ENCODE measurements at places on chromosomes 1 and 21.

DNA sequence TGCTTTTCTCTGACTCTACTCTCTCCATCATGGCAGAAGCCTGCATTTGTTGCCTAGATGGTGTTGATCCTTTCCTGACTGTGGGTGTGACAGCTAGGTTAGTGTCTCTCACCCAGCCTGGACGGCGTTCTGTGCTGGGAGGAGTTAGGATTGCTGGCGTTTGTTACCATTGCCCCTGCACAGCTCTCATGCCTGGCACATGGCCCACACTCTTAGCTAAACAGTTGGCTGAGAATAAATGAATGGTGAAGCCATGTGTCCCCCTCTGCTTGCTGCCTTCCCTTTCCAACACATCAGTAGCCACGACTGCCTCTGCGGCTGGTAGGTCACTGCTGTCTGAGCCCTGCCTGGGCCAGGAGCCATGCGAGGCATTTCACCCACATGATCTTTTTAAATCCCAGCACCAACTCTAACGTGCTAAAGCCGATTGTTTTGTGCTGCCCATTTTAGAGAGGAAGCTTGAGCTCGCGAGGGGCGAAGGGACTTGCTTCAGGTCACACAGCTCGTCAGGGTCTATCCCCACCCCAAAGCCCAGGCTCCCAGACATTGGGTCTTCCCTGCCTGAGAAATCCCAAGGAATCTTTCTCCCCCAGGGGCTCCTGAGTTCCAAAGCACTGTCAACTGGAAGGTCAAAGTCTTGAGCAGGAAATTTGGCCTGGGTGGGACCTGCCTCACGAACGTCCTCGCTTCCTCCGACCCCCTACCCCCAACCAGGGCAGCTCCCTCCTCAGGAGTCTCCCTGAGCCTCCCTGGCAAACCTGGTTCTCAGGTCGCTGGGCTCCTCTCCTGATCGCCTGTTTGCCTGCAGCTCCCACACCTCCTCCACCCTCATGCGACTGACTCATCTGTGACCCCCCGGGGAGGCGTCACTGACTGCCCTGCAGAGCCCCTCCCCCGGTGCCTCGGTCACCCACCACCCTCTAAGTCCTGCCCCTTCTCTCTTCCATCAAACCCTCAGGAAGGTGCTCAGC, 271.7 kb upstream of the C1orf174 start:
- no peak for DNase-seq

- no peak for DNase-seq
These were observed 18.6 kb upstream of the RGS8 start for GRCh38 chr1:182702826-182703524.

- DNase-seq: peak; percentile 51
These were observed 440.9 kb upstream of the ZRANB2 start for GRCh38 chr1:71521655-71522264.

- DNase-seq: no peak
These were observed 380.1 kb upstream of the SPAG17 start for GRCh38 chr1:118564961-118565703.

DNA sequence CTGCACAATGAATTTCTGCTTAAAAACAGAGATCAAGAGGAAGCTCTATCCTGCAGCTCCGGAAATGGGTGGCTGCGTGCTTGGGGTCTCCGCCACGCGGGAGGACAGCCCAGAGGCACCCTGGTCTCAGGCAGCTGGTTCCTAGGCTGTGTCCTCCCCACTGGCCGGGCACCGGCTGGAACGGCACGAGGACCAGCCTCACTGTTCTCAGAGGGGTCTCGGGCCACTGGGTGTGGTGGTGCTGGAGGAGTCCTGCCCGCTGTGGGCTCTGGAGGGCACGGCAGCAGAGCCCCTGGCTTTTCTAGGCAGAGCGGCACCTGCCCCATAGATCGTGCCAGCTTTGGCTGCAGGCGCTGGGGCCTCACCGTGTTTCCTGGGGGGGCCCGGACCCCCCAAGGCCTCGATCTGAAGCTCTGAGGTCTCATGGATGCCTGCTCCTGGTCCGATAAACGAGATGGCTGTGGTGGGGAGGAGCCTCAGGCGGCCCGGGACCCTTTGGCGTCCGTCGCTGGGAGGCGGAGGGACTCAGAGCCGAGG, 8.2 kb upstream of the RNF223 start:
- DNase-seq: no peak

GRCh38 chr1:71269818-71270217, 189.0 kb upstream of the ZRANB2 start:
- no peak for DNase-seq

- no peak for DNase-seq
These were observed 15.9 kb downstream of the LYPD8 start for GRCh38 chr1:248739572-248740205.

DNA sequence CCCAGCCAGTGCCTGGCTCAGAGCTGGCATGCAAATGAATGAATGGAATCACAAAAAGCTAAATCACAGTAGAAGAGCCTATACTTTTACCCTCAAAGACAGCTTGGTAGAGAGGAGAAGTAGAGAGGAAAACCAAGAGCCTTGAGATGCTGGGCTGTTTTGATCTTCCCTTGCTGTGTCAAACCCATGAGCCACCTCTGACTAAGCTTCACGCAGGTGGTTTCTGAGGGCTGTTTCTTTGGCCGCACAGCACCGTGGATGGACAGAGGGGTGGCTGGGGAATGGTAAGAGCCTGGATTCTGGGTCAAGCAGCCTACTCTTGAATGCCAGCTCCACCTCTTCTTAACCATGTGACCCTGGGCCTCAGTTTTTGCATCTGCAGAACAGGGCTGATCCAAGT, 18.6 kb downstream of the ABCG1 start:
- DNase-seq: peak; percentile 67

- no peak for DNase-seq
These were observed 21.6 kb upstream of the RCOR3 start for GRCh38 chr1:211237579-211237978.

DNA sequence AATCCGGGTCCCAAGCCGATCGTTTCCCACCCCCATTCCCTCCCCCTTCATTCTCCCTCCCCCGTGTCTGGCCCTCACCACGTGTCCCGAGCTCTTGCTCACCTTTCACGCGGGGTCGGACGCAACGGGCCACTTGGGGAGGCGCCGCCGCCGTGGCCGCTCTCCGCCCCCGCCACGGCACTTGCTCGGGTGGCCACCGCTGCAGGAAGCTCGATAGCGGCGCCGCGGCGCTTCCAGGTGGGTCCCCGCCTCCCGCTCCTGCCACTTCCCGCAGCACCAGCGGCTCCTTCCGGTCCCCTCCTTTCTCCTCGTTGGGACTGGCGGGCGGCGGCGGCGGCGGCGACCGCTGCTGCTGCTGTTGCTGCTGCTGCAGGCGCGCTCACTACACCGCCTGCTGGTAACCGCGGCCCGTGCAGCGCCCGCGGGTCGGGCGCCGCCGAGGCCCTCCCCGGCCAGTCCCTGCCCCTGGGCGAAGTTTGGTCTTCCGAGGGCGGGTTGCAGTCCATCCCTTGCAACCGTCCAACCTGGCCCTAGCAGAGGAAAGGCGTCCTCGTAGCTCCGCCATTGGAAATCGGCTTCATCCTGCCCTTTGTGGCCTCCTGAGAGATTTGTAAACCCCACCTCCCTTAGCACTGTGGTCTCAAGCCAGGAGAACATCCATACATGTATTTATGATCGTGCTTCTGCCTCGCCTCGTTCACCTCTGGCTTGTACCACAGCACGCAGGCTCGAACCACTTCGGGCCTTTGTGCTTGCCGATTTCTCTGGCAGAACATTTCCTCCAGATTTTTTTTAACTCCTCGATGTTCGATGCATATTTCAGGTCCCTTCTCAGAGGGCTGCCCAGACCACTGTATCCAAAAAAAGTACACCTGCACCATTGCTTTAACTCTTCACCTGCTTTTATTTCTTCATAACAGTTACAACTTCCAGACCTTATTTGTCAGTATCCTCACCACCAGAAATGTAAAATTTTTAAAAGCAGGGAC, 996 bp upstream of the ZZZ3 start:
- peak; percentile 94 for DNase-seq

DNA sequence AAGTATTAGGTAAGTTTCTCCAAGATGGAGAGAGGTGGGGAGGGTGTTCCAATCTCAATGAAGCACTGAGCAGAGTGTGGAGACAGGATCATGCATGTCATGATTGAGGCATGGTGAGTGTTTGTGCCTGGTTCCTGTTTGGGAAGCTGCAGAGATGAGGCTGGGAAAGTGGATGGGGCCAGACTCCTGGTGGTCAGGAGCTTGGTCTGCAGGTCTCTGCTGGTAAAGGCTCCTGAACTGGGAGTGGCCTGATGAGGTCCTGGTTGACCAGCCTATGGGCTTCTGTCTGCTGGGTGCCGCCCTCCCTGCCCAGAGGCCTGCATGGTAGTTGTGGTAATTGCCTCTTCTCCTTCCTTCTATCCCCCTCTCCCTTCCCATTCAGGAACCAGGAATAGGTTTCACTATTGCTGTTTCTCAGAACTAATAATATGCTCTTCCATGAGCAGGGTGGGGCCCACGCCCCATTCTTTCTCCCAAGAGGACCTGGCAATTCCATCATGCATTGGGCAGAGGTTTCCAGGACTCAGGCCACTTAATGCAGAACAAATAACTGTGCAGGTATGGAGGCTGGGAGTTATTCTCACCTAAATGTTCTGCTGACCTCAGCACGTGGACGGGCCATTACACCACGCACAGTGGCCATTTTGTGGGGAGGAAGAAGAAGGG, 24.5 kb downstream of the PROK1 start:
- no peak for DNase-seq

- DNase-seq: peak; percentile 56
These were observed 89.0 kb downstream of the URB2 start for GRCh38 chr1:229714964-229715603.

GRCh38 chr1:231416901-231417300, 5.2 kb downstream of the EGLN1 start:
- no peak for DNase-seq

GRCh38 chr1:29516063-29516820, 279.9 kb downstream of the PTPRU start:
- DNase-seq: no peak

GRCh38 chr21:33168886-33169285, 60.9 kb upstream of the IFNAR2 start:
- no peak for DNase-seq

DNA sequence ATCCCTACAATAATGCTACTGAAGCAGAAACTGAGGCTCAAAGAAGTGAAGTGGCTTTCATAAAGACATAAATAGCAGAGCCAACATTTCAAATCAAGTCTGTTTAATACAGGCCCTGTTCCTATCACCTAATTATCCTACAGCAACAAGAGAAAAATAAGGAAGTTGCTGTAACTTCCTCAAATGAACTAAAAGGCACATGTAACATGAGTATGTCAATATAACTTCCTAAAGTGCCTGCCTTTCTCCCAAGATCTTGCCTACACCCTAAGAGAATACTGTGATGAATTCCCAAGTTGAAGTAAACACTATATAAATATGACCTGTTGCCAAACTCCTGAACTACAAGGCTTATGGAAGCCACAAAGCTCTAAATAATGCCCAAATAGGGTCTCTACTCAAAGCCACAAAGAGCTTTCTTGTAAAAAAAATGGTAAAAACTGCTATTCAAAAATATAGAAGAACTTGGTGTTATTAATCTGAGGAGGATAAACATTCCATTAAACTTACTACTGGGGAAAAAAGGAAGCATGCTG, 8.6 kb downstream of the BEND5 start:
- DNase-seq: no peak

- no peak for DNase-seq
These were observed 1874.5 kb downstream of the MRPL39 start for GRCh38 chr21:23732776-23733175.

DNA sequence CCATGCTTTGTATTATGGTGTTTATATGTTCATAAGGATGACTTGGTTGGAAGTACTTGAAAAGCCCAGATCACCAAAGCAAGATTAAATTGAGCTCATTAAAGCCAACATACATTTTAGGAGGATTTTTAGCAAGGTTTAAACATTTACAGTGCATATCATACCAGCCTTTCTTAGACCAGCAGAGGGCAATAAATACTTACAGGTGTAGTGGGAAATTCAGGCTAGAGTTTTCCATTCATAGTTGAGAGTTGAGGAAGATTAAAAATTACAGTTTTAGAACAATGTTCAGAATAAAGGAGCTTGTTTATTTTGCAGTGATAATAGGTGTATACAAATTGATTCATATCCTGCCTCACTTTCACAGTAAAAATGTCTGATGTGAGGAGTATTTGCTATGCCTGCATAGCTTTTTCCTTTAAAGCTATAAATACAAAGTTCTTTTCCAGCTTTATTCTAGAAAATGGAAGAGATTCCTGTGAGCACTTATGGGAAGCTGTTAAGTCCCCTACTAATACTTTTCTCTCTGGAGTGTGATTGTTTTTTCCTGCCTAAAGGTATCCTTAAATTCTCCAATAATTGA, 35.3 kb downstream of the DTL start:
- no peak for DNase-seq

- peak; percentile 22 for DNase-seq
These were observed 4.5 kb downstream of the FHL3 start for GRCh38 chr1:38000529-38001455.

- DNase-seq: no peak
These were observed 44.1 kb upstream of the TSPAN2 start for GRCh38 chr1:115133440-115133839.

- no peak for DNase-seq
These were observed 1844.7 kb downstream of the NCAM2 start for GRCh38 chr21:22842875-22843274.

GRCh38 chr1:198088360-198089071, 68.3 kb upstream of the NEK7 start:
- DNase-seq: no peak

DNA sequence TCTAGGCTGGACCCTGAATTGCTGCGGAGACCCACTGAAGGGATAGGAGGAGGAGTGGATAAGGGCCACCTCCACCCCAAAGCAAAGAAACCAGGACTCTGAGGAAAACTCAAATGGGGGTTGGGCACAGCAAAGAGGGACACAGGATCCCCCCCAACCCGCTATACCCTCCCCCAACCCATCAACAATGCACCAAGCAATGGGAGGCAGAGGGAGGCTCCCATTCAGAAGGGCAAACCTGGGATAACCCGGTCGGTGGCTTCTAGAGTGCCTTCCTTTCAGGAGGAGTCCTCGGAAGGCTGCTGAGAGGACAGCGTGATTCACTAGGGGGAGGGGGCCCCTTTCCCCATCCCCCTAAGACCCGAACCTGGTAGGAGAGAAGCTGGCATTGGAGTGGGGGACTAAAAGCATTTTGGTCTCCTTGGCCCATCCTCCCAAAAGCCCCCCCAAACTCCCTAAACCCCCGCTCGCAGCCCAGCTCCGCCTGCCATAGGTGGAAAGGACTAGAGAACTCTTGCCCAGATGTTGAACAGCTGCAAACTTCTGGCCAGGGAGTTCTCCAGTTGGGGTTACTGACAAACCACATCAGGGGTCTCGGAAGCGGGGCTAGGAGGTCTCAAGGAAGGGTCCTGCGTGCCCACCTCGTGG, 1.3 kb downstream of the MEF2D start:
- no peak for DNase-seq

- DNase-seq: no peak
These were observed 112.5 kb downstream of the USH2A start for GRCh38 chr1:216310776-216311175.

DNA sequence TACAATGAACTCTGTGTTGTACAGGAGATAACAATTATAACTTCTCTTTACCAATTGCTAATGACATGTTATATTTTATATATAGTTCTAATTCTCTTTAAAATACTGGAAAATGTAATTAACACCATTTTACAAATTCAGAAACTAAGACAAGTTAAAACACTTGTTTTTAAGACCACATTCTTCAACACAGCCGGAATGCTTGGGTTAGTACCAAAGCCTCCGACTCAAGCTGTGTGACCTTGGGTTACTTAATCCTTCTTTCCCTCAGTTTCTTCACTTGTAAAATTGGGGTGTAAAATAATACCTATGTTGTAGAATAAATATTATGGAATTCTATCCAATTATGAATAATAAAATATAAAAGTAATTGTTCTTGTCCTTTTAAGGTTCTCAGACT, 378.7 kb downstream of the USH2A start:
- no peak for DNase-seq
